ENCODE measurements at places on chromosomes 16 and 17.
A peak's percentile ranks its signal among the peaks of the same experiment; 100 is the strongest.

- DNase-seq = no peak
Measured at GRCh38 chr16:49602201-49602975, 228.8 kb downstream of the C16orf78 start.

GRCh38 chr16:31265329-31266245 is 5.8 kb downstream of the ITGAM start:
- DNase-seq = peak; percentile 80

GRCh38 chr17:61132524-61132923 is 267.1 kb upstream of the TBX2 start:
- no peak for DNase-seq

- no peak for DNase-seq
Measured at GRCh38 chr16:3171855-3172593, 16.0 kb upstream of the OR1F1 start.

GRCh38 chr17:34220752-34221395 is 34.2 kb upstream of the CCL2 start:
- DNase-seq = no peak

GRCh38 chr17:38797158-38797490 is 2.2 kb downstream of the PIP4K2B start:
- DNase-seq = no peak

- DNase-seq = no peak
Measured at GRCh38 chr16:85046931-85047866, 19.6 kb downstream of the KIAA0513 start.

DNA sequence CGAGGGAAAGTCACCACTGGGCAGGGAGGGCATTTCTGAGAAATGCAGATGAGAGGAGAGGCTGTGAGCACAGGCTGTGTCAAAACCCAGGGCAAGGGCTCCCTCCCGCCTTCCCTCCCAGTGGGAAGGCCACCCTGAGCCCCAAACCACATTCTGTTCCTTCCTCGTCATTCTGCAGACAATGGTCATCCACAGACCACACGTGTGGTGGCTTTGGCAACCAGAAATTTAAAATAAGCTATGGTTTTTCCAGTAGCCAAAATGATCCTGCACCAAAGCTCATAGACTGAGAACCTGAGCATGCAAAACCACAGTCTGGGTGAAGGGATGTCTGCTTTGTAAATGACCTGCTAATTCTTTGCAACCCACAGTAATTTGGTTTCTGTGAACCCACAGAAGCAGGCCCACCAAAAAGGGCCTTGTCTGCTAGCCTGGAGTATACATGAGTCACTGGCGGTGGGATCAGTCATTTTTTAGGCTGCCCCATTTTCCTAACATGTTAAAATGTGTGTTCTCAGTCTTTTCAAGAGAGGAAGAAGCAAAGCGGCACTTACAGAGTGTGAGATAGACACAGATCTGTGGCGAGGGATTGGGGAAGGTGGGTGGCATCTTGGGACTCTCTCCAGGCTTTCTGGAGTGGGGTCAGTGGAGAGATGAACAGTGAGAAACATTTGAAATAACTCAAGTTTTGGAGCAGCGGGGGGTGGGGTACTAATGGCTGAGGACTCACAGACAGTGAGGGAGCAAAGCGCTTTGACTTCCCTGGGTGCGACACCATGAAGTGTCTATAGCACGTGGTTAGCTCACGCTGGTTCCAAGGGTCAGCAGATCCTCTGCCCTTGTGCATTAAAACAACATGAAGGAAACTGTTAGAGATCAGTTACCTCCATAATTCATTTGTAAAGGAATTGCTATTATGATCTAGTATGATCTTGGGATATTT is 20.5 kb downstream of the GRB7 start:
- DNase-seq = peak; percentile 69

- no peak for DNase-seq
Measured at GRCh38 chr16:50173316-50173715, 20.2 kb downstream of the TENT4B start.

- DNase-seq = peak; percentile 80
Measured at GRCh38 chr17:78253946-78254672, 22.7 kb downstream of the TMEM235 start.

- no peak for DNase-seq
Measured at GRCh38 chr17:2239882-2240430, 63.6 kb downstream of the SMG6 start.

GRCh38 chr17:76578376-76578775 is 7.3 kb downstream of the ST6GALNAC2 start:
- DNase-seq = no peak

- no peak for DNase-seq
Measured at GRCh38 chr16:62872339-62872738, 836.1 kb upstream of the CDH8 start.

DNA sequence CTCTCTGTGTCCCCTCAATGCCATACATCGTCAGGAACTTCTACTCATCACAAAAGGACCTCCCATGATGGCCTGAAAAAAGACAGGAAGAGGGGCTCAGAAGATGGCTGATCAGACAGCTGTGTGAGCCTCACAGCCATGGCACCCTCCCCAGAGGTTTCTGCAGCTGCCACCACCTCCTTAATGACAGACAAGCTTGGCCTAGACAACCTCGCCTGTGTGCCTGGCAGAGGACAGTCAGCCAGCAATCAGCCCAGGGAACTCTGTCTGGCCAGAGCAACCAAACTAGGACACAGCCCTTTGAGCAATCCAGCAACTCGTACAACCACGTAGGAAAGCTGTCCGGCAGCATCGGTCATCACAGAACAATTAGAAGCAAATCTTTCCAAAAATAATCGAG is 54.2 kb upstream of the MED9 start:
- DNase-seq = no peak

DNA sequence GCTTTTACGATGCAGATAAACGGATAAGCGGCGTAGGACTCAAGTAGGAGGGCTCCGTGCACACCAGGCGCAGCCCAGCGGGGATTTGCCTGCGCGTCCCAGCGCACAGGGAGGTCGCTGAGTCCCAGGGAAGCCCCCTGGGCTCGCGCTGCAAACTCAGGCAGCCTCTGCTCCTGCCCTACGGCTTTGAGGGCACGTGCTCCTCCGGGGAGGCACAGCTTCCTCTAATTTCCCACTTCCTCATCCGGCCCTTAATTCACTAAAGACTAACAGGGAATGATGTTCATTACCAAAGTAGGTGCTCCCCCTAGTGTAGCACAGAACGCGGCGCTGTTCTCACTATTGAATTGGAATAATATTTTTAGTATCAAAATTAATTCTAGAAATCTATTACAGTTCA is 825.4 kb downstream of the KCNJ18 start:
- no peak for DNase-seq

GRCh38 chr16:30748634-30749445 is 615 bp downstream of the PHKG2 start:
- DNase-seq = no peak

GRCh38 chr16:89737341-89738071 is 16.2 kb downstream of the ZNF276 start:
- no peak for DNase-seq
